RKO (cell line): ENCODE measurements at places on chromosomes 3 and 15.

DNA sequence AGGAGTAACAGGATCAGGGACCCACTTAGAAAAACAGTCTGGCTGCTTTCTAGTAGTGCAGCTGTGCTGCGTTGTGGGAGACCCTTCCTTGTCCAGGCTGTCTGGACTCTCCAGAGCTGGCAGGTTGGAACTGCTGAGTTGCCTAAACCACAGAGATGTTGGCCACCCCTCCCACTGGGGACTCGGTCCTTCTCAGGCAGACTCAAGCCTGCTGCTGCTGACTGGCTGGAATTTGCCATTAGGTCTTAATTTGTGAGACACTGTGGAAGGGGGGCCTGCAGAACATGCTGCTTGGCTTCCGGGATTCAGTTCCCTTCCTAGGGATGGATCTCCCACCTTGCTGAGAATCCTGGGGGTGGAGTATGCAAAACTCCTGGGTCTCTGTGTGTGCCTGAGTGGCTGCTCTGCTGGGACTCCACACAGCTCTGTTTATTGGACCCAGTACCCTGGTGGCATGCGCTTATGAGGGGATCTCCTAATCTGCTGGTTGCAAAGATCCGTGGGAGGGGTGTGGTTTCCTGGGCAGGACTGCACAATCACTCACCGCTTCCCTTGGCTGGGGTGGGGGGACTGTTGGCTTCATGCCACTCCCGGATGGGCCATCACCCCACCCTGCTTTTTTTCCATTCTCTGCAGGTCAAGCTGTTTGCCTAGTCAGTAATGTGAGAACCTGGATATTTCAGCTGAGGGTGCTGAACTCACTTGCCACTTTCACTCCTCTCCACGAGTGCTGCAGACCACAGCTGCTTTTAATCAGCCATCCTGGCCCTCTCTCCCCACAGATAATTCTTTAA, 150.5 kb downstream of the CFAP20DC start:
- DNase-seq: no peak

GRCh38 chr3:14371573-14372474, 30.6 kb upstream of the SLC6A6 start:
- peak; percentile 55 for DNase-seq

GRCh38 chr15:95458721-95459120, 871.8 kb upstream of the NR2F2 start:
- DNase-seq: no peak

- no peak for DNase-seq
These were observed 72.9 kb upstream of the NDN start for GRCh38 chr15:23760024-23760423.

- no peak for DNase-seq
These were observed 8.4 kb upstream of the LXN start for GRCh38 chr3:158680861-158681260.

DNA sequence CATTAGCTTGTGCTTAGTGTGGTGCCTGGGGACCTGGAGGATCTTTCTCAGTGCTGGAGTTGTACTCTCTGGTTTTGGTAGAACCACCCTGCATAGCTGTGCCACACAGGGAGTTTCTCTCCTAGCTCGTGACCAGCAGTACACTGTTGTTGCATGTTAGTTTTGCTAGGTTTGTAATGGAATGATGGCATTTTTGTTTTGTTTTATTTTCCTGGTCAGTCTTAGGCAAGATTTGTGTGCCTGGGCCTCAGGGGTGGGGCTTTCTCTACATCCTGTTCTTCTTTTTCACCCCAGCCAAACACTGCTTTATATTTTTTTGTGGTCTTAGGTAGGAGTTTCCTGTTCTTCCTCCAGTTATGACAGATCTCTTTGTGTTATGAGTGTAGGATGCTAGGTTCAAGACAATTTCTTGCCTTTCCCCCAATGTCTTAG, 534.5 kb upstream of the KCNMB2 start:
- DNase-seq: no peak

GRCh38 chr3:37833302-37834186, 28.1 kb upstream of the CTDSPL start:
- DNase-seq: peak; percentile 5

GRCh38 chr3:18666655-18667054, 241.5 kb upstream of the SATB1 start:
- DNase-seq: no peak

- DNase-seq: no peak
These were observed 11.5 kb upstream of the CLRN1 start for GRCh38 chr3:150984066-150984465.

DNA sequence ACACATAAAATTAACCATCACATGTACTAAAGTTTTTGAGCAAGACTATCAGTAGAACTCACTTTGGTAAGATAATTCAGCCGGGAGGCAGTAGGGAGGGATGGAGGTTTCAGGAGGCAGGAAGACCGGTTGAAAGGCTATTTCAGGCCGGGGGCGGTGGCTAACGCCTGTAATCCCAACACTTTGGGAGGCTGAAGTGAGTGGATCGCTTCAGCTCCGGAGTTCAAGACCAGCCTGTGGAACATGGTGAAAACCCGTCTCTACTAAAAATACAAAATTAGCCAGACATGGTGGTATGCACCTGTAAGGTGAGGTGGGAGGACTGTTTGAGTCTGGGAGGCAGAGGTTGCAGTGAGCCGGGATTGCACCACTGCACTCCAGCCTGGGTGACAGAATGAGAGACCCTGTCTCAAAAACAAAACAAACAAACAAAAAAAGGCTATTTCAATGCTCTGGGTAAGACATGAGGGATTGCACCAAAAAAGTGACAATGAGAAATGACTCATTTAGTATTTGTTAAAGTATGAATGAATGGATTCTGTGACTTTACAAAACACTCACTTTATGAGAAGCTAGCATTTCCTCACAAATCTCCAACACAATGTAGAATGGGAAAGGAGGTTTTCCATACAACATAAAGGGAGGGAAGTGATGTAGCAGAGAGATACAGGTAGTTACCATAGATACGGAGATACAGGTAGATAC, 43.9 kb downstream of the SH3BP5 start:
- DNase-seq: no peak

DNA sequence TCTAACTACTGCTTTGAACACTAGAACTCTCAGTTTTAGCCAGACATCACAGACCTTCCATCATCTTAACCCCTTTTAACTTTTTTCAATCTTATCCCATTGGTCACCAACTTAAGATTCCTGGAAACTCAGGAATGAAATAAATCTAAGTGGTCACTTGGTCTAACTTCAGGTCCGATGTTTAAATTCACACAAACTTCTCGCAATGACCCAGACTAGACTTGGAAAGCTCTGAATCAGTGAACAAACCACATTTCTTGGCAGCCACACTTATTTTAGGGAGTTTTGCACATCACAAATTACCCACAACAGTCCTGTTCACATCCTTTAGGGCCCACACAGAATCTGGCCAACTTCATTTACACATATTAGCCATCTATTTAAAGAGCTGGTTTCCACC, 118.9 kb downstream of the MAGI1 start:
- DNase-seq: no peak

GRCh38 chr3:19399356-19399755, 251.0 kb downstream of the KCNH8 start:
- DNase-seq: no peak

GRCh38 chr3:99524559-99524958, 113.8 kb upstream of the COL8A1 start:
- DNase-seq: no peak

GRCh38 chr3:46558184-46559043, 7.7 kb downstream of the LRRC2 start:
- peak; percentile 79 for DNase-seq

GRCh38 chr15:61133361-61133760, 95.7 kb downstream of the RORA start:
- no peak for DNase-seq

- DNase-seq: no peak
These were observed 1360.9 kb downstream of the SI start for GRCh38 chr3:163717377-163717776.

- no peak for DNase-seq
These were observed 265.5 kb upstream of the C2CD4B start for GRCh38 chr15:62430552-62430951.

GRCh38 chr3:34247401-34247800, 449.0 kb downstream of the PDCD6IP start:
- DNase-seq: no peak

DNA sequence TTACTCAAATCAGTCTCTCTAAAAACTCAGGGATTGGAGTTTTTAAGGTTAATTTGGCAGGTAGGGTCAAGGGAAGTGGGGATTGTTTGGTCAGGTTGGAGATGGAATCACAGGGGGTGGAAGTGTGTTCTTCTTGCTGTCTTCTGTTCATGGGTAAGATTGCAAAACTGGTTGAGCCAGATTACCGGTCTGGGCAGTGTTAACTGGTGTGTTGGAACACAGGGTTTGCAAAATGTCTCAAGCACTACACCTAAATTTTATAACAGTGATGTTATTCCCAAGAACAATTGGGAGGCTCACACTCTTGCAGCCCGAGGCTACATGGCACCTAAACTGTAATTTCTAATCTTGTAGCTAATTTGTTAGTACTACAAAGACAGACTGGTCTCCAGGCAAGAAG, 425.4 kb downstream of the PLOD2 start:
- DNase-seq: no peak

GRCh38 chr3:60240492-60240891, 1010.8 kb downstream of the FHIT start:
- DNase-seq: no peak
